ENCODE measurements at places on chromosomes 4 and X.

DNA sequence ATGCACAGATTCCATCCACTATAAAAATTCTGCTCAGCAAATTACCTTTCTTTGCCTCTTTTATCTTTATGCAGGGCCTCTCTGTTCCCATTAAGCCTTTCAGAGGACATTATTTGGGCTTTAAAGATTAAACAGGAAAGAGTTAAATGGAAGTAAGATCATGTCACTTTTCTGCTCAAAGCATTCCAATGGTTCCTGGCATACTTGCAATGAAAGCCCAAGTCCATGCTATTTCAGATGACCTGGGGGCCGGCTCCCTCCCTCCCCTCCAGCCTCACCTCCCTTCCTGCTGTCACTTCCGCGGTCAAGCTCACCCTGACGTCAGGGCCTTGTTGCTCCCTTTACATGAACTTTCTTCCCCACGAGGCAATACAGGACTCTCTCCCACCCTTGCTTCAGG is 125.5 kb downstream of the C4orf51 start:
- no peak for DNase-seq

DNA sequence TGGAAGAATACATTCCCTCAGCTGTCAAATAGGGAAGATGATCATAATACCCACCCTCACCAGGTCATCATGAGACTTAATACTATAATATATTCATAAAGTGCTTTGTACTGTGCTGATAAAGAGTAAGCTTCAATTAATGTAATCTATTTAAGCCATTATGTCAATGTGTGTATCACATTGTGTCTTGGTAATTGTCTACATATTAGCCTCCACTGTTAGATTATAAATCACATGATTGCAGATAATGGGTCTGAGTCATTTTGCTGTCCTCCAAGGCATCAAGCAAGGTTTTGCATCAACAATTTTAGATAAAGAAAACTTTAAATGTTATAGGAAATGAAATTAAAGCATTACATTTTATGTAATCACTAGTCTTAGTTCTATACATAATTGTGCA is 45.2 kb upstream of the CEP135 start:
- no peak for DNase-seq

DNA sequence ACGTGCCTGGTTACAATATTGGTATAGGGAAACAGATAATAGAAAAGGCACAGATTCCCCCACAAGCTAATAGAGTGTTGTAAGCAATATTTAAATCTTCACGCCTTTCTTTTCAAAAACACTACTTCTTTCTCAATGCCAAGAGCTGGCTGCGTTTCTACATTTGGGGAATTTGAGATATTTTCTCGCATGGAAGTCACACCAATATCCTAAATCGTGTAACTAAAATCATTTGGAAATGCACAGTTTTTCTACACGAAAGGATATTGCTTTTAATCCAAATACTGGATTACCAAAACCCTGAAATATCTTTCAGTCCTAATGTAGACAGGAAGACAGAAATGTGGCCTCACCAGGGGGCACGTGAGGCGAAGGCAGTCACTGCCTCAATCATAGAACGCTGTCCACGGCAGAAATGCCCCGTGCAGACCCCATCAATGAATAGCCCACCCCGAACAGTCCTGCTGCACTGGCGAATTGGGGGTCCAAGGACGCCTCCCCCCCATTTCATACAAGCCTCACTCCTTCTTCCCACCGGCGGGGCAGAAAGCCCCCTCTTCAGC is 106.6 kb downstream of the NSUN7 start:
- DNase-seq, result no peak

GRCh38 chrX:124190440-124190839 is 142.0 kb upstream of the TEX13D start:
- DNase-seq, result no peak
